ENCODE measurements at places on chromosomes 16 and 17. TPM values are rescaled to one million over a fixed set of nuclear protein-coding genes. Genes with fewer than 3 reads are reported as not detected.

- no peak for DNase-seq
Observed at GRCh38 chr17:32536736-32537643, 50.2 kb downstream of the CDK5R1 start.

GRCh38 chr16:78605548-78606101, 506.2 kb downstream of the WWOX start:
- DNase-seq: no peak

GRCh38 chr17:48835971-48836370, 5.1 kb downstream of the CALCOCO2 start:
- no peak for DNase-seq

DNA sequence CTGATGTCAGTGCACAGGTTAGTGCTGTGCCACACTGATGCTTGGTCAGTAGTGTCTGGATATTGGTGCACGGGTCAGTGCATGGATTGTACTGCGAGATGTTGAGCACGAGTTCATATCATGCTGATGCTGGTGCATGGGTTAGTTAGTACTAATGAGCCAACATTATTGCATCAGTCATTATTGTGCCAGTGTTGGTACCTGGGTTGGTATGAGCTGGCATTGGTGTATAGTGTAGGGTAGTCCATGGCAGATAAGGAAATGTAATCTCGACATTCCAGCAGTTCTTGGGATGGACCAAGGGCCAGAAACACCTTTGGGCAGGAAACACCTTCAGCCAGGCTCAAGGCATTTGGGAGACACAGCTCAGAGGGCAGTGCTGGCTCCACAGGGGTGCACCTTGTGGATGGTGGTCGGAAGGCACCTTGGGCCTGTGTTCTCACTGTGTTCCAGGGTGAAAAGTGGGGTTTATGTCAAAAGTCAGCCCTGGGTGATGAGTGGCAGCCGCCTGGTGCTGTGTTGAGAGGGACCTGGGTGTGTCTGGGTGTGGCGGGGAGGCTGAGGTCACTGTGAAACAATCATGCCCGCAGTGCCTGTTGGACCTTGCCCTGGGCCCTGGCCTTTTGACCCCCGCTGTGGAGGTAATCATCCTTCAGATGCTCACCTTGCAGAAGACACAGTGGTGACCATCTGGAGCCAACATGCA, 100.7 kb upstream of the ZNF469 start:
- DNase-seq: no peak

Gene DCAKD
- 40.4 TPM for total RNA-seq
